ENCODE measurements at places on chromosomes 4 and X.
A peak's percentile ranks its signal among the peaks of the same experiment; 100 is the strongest.

DNA sequence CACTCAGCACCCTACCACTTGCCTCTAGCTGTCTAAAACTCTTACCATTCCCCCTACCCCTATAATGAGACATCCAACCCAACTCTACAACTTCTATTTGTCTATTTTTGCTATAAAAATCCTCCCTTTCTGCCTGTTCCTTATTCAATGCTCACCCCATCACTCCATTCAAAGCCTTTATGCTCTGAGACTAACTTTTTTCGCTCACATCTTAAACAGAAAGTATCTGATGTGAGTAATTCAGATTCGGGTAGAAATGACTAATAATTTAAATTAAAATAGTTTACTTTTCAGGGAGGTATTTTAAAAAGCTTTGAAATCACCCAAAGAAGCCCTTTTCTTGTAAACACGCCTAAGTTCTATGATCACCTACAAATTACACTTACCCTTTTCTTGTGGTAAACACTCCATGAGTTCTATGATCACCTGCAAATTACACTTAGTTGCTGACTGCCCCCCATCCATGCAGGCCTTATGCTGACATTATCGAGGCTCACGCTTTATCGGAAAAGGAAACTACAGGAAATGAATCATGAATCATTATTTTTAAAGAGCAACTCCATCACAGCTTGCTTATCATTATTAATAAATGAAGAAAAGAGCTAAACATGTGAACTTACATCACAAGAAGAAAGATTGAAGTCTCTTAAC lies 168.7 kb upstream of the PPP1R2C start:
- no peak for DNase-seq

GRCh38 chr4:45663003-45663402 lies 460.9 kb downstream of the GABRG1 start:
- no peak for DNase-seq

- DNase-seq: peak; percentile 44
Measured at GRCh38 chr4:121822796-121823504, 733 bp downstream of the CCNA2 start.

DNA sequence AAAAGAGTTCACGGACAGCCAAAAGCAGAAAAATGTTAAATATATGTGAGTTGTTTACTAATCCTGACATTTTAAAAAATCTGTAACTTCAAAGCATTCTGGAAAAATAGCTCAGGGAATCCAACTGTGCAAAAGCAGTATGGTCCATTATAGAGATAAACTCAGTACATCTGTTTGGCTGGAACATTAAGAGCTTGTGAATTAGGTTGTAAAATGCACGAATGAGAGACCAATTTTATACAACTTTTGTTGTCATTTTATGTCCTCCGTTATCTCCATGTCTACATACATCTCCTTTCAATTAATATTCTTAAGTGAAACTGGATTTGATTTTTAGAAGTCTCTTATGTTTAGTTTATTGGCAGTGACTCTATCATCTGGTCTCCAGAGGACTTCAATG lies 367.0 kb upstream of the ATOH1 start:
- DNase-seq: no peak

- DNase-seq: no peak
Measured at GRCh38 chr4:134505511-134505910, 303.9 kb upstream of the PABPC4L start.

- DNase-seq: no peak
Measured at GRCh38 chr4:148270630-148271029, 171.6 kb downstream of the NR3C2 start.

DNA sequence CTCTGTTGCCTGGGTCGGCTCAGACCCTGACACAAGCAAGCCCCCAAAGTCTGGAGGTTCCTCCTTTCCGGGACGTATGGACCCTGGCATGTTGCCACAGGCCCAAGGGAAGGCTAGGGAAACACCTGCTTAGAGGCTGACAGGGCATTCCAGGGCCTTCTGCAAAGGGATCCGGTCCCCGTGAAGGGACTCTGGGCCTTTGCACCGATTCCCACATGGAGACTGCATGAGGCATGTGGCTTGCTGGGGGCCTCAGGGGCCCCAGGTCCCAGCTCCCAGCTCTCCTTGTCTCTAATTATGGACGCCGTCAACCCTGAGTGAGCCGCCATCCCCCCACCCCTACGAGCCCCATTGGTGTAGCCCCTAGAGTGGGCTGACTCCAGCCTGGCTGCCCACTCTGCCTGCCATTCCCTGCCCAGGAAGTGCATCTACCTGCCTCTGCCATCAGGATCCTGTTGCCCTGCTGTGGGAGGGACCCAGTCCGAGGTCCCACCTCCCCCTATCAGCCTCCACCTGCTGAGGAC lies 4.2 kb upstream of the RGS12 start:
- no peak for DNase-seq

DNA sequence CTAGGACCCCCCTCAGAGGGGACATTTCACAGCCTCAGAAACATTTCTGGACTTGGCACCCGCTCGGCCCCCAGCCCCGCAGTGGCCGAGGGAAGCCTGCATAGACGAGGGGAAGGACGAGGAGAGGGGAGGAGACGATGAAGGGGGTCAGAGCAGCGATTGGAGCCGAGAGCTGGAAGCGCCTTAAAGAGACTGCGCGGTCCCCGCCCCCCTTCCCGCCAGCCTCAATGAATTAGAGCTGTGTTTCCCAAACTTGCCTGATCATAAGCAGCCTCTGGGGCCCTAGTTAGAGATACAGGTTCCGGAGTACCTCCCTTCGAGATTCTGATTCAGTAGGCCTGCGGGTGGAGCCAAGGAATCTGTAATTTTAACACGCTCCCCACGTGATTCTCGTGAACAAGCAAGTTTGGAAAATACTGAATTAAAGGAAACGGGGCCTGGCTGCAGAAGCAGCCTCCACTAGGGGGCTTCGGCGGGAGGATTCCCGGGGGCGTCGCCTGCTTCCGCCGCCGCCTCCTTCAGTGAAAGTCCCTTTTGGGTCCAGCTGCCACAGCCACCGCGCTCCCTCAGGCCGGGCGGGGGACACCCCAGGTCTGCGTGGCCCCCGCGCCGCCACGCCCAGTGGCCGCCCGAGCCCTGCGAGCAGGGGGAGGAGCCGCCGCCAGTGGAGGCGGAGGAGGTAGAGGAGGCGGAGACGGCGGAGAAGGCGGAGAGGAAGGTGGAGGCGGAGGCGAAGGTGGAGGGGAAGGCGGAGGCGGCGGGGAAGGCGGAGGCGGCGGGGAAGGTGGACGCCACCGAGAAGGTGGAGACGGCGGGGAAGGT lies at the start of gene USP27X:
Gene USP27X, plus strand, starts transcription at position 651 of the 822 bp plus-strand sequence. CDS start 824 bp downstream, outside the sequence.
- DNase-seq: peak; percentile 66

GRCh38 chr4:183553601-183554345 lies 48.9 kb downstream of the ING2 start:
- DNase-seq: no peak

DNA sequence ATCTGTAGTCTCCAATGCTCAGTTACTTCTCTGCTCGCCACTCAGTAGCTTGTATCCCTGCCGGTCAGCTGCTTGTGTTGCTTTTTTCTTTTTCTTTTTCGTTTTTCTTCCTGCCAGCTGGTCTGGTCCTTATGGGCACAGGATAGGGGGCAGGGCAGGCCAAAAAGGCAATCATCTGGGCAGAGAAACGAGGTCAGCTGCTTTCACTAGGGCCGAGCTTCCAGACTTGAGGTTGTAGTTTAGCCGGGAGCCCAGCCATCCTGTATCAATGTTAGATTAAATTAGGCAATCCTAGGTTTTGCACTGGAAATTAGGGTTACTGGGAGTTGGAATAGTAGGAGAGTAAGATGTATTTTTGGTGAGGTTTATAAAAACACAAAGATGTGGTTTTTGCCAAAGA lies 3.4 kb downstream of the ARSF start:
- DNase-seq: no peak

DNA sequence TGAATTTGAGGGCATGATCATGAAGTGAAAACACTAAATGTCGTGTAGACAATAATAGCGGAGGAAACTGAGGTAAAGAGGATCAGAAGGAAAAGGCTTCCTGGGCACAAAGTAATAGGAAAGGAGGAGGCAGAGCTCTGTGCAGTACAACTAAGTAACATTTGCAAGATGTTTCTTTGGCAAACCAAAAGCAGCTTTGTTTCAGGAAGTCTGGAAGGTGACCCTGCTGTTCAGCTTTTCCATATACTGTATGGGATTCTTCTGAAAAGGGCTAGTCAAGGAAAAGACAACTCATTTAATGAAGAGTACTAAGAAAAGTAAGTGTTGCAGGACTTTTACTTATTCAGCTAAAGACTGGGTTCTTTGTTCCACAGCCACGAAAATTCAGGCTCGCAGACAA lies 463.1 kb downstream of the PCDH7 start:
- DNase-seq: no peak

DNA sequence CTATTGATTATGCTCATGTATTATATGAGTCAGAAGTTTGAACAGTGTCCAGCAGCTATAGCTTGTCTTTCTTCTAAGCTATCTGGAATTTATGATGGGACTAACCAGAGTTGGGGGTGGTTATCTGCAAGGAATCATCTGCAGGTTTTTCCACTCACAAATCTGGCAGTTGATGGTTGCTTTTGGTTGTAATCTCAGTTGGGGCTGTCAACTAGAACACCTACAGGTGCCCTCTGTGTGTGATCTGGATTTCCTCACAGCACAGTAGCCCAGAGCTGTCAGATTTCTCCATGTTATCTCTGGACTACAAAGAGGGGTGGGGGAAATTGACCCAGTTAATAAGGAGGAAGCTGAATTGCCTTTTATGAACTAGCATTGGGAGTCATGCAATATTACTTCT lies 51.4 kb upstream of the MAP9 start:
- DNase-seq: no peak

DNA sequence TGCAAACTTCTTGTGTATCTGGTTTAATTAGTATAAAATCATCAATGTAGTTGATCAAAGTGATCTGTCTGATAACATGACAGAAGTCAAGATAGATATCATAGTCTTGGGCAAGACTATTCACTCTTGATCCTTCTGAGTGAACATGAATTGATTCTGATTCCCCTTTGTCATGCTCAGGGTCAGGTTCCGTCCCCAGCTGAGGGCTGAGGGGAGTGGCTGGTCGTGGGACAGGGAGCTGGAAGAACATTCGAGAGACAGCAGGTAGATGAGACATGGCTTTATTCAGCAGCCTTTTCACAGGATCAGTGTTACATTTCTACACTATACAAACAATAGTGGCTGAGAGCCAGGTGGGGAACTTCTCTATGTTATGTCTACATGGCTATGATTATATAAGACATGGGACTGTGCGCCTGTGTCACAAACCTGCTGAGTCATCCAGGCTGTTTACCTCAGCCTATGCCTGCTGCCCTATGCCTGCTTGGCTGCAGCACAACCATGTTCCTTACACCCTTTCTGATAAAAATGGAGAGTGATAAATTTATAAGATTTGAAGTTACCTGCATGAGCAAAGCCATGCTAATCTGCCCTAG lies 586.9 kb upstream of the NR3C2 start:
- DNase-seq: no peak

GRCh38 chrX:71181558-71181909 lies 36.9 kb downstream of the NLGN3 start:
- DNase-seq: peak; percentile 58

DNA sequence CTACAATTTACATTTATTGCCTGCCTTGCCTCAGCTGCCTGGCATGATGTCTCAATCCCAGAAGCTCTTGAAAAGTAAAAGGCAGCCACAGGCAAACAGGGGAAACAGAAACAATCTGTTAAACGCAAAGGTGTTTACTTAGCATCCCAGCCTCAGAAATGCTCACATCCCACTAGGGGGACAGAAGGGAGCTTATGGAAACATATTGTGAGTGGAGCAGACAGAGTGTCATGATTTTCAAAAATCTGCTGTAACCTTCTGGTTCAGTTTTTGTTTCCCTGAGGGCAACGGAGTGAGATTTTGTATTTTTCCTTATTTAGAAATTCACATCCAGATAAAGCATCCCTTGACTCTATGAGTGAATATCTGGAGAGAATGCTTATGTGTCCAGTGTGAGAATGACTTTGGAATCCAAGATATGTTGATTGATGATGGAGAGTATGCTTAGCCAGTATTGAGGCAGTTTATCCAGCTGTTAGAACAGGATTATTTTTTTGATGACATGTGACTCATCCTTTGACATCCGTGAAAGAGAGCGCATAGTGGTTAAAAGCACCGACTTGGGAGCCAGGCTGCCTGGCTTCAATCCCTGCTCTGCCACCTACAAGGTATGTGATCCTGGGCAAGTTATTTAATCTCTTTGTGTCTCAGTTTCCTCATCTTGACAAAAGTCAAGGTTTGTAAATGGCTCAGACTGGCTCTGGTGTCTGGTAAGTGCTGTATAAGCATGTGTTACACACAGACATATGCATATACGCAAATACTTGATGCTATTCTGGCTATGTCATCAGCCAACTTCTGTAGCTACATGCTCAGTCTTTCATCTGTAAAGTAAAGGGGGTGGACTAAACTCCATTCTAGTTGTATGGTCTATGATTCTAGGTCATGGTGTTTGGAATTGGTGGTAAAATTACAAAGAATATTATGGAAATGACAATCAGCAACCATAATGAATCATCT lies 381.2 kb downstream of the RAPGEF2 start:
- DNase-seq: no peak

DNA sequence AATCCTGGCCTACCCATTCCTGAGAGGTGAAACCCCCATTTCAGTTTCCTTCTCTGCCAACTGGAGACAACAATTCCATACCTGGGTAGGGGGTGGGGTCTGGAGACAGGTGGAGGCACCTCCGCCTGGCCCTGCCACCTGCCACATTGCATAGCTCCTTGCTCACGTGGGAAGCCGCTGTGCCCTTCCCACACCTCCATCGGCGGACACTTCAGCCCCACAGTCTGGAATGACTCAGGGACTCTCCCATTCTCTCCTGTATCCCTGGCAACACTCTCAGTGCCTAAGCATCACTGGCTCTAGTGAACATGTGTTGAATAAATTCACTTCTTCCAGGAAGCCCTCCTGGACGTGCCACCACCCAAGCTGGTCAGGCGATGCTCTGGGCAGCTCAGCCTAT lies 21.7 kb downstream of the PPP2R2C start:
- no peak for DNase-seq

- no peak for DNase-seq
Measured at GRCh38 chr4:168744021-168744420, 247.2 kb downstream of the PALLD start.

GRCh38 chr4:844752-845232 lies 18.9 kb upstream of the CPLX1 start:
- no peak for DNase-seq

GRCh38 chrX:110318664-110318968 lies 731 bp upstream of the AMMECR1 start:
- DNase-seq: no peak

- no peak for DNase-seq
Measured at GRCh38 chr4:20078644-20079043, 173.1 kb upstream of the SLIT2 start.

- DNase-seq: no peak
Measured at GRCh38 chr4:169661761-169662160, 41.4 kb downstream of the CLCN3 start.

- DNase-seq: no peak
Measured at GRCh38 chr4:84826681-84827080, 139.8 kb downstream of the WDFY3 start.

DNA sequence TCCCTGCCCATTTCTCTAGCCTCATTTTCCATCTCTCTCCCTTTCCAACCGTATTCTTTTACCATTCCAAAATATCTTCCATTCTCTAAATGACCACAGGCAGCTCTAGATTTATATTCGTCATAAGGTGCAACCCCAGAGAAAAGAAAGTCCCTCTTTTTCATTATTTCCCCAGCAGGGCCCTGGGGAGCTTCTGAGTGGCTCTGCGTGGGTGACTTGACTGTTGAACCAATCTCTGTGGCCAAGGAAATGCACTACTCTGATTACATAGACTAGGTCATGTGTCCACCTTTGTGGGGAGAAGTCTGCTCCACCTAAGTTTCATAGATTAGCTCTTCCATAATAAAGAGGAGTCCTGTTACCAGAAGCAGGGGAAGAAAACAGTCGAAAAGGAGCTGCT lies 51.4 kb downstream of the ATOH1 start:
- DNase-seq: no peak

GRCh38 chr4:38989487-38989886 lies 42.7 kb downstream of the TMEM156 start:
- no peak for DNase-seq
